ENCODE measurements at places on chromosomes 7 and 10. TPM values are rescaled to one million over a fixed set of nuclear protein-coding genes. Genes with fewer than 3 reads are reported as not detected.

The SORCS3 gene
- total RNA-seq, result not detected

- DNase-seq, result no peak
Measured at GRCh38 chr7:76142861-76143260, 58.8 kb upstream of the SRRM3 start.

The VGF gene
- total RNA-seq, result not detected

GRCh38 chr7:33066771-33067170 is 4.2 kb upstream of the NT5C3A start:
- no peak for DNase-seq

The PPP1R3C gene
- total RNA-seq, result 0.82 TPM

GRCh38 chr10:73967022-73967429 is 30.9 kb upstream of the VCL start:
- DNase-seq, result no peak

DNA sequence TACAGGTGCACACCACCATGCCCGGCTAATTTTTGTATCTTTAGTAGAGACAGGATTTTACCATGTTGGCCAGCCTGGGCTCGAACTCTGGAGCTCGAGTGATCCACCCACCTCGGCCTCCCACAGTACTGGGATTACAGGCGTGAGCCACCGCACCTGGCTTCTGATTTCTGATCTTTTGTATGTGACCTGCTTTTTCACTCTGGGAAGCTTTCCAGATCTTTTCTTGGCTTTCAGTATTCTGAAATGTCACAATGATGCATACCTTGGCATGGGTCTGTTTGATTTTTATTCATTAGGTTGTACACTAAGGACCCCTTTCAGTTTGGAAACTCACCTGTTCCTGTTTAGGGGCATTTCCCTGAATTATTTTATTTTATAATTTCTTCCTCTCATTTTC is 41.6 kb downstream of the PROSER2 start:
- no peak for DNase-seq

- DNase-seq, result no peak
Measured at GRCh38 chr7:158323741-158324396, 263.8 kb downstream of the PTPRN2 start.

DNA sequence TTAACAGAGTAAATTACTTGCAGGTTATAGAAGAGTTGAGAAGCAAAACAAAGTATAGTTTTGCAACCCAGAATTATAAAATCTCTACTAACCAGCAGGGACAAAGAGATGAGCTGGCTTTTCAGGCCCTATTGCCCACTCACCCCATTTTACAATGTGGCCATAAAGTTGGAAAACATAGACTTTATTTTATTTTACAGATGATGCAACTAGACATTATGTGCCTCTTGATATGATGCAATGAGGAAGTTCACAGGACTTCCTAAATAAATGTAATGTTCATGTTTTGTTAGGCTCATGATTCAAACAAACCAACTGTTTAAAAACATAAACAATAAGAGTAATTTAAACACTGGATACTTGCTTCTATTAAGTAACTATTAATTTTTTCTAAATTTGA is 141.1 kb upstream of the WNT16 start:
- no peak for DNase-seq

- DNase-seq, result no peak
Measured at GRCh38 chr10:37732685-37733084, 124.7 kb downstream of the ZNF248 start.

DNA sequence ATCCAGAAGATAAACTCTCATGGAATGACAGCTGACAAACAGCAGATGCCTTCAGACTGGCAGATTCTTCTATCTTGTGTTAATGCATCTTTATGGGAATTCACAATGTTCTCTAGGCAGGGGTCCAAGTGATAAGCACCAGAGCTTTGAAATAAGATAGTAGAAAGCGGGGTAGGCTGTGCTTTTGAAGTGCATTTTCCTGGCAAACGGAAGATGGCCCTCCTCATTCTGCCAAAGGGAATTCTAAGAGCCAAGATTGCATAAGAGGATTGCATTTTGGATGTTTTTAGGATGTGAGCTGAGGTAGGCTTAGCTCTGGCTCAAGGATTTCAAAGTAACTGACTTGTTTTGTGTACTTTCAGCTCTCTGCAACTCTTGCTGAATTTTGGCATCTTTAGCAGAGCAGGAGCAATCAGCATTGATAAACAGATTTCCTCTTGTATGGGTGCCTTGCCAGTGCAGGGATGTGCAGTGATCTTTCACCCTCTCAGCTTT is 298.5 kb upstream of the KLF6 start:
- DNase-seq, result no peak

DNA sequence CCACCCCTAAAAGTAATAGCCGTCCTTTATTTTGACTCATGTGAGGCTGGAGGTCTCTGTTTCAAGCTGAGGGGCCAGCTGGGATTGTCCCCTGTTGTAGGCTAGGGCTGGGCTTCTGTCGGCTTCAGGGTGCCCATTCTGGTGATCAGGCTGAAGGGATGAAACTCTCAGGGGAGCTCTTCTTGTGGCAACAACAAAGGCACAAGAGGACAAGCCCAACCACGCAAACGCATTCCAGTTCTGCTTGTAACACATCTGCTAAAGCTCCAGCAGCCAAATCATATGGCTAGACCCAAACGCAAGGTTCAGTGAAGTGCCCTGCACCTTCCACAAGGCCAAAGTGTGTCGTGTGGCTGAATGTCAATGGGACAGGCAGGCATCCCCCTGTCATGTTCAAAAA is 405.7 kb downstream of the INHBA start:
- no peak for DNase-seq

DNA sequence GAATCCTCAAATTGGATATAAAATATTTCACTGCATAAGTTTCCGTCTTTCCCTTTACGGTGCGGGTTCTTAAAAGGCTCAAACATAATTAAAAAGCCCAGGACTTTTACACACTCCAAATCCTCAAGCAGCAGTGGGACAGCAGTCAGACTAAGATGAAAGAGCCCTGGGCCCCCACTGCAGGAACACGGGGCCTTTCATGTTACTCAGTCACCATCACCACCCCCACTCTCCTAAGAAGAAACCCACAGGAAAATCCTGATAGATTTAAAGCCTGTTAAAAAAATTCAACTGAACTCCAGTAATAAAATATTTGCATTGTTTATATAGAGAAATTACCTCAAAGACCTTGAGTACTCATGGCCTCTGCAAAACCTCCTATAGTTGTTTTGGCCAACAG is 74.0 kb upstream of the TRIL start:
- DNase-seq, result no peak

DNA sequence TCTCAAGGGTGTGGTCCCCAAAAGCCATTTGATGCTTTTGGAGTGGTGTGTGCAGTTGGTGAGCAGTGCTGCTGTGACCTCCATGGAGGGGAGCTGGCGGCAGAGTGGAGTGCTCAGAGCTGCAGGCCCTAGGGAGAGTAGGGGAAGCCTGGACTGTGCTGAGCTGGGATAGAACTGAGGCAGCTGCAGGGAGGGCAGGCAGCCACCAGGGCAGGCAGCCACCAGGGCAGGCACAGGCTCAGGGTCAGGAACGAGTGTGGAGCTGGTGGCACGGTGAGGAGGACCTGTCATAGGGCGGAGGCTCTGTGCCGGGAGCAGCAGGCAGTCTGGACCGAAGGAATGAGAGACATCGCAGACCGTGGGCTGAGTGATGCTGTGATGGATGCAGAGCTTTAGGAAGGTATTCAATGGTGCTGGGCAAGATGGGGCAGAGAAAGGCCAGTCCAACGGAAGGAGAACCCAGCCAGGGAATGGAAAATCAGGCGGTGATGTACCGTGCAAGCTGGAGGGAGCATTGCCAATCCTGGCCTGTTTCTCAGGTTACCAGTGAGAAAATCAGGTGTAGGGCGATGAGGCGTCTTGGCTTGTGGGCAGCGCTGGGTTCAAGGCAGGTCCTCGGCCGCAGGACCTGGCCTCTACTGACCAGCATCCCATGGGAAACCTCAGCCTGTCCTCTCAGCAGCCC is 152.6 kb downstream of the CAMK1D start:
- DNase-seq, result no peak

DNA sequence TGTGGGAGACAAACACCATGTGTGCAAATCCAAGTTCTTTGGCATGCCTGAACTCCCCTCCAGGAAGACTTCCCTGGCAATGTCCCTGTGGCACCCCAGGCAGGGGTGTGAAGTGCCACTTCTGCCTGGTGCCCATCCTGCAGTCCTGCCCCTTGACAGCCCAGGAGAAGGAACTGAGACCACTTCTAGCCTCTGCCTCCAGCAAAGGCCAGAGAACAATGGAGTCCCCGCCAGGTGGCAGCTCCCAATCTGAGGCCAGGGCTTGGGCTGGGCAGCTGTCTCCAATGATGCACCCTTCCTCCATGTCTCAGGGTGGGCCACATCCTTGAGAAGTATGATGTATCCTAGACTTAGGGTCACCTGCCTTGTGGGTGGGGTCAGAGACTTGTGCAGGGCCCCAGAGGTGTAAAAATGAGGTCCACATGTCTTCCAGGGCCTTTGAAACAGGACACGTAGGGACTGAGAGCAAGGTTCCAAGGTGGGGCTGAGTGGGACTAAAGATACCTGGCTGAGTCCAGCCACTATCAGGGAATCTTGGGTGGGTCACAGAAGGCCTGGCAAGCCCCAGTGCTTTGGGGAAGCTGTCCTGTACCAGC is 5.5 kb downstream of the FXYD4 start:
- DNase-seq, result no peak

The INA gene
- 0.27 TPM for total RNA-seq

The DNAJC30 gene
- total RNA-seq, result 7.5 TPM

GRCh38 chr7:107768263-107768662 is 24.3 kb downstream of the CBLL1 start:
- no peak for DNase-seq

DNA sequence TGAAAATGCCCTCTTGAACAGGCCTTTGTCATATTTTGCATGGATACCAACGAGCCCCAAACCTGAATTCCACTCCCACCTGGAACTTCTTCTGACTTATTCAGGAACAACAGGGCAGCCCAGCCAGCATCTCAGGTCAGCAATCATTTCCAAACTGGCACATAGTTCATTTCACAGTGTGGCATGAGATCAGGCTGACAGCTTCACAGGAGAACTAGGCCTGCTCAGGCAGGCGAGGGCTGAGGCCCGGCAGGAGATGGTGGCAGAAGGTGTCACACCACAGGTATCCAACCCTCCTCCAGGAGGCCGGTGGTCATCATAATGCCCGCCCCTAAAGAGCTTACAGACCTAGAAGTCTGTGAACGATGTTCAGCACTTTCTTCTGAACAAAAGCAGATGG is 42.5 kb downstream of the DENND11 start:
- no peak for DNase-seq

The LRRN3 gene
- total RNA-seq, result 29.6 TPM

DNA sequence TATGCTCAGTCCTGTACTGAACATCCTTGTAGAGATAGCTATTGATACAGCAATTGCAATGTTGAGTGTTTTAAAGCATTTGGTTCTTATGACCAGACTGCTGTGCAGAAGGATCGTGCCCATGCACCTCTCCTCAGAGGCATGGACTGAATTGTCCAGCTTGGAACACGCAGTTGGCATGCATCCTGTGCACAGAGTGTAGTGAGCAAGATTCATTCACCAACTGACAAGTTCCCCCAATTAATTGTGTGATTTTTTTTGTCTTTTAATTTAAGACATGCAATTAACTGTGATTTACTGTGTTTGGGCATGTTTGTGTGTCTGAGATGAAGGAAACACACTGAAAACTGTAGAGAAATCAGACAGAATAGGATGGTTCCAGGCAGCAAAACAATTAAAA is 323.7 kb downstream of the CDK14 start:
- no peak for DNase-seq
